ENCODE measurements at places on chromosomes 1 and 21.

DNA sequence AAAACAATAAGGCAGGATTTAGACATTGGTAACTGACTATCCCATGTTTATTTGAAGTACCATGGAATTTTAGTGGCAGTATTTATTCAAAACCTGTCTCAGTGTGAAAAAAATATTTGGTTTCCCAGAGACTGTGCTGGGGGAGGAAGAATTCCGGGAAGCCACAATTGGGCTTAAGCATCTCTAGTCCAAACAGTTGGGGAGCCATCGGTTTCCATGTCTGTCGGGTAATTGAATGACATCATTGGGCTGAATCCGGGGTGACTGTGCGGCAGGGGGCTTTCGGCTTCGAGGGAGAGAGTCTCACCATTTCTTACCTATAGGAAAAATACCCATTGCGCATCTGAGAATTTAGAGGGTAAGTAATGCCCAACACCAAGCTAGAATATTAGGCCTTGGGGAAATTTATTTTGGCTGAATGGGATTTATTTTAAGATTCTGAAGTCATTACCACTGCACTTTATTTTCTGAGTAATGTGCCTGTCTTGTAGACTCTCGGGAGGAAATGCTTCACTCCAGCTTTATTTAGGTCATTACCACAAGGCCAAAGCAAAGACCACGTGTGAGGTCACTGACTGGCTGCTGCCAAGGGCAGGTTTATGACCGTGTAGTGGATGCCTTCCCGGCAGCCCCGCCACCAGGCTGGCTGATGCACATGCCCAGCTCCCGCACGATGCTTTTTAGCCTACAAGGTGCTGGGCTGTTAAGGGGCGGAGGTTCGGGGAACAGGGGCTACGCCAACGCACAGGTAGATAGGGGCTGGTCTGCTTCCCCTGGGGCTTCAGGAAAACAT is 23.1 kb upstream of the UMODL1 start:
- no peak for DNase-seq

- DNase-seq = no peak
Measured at GRCh38 chr21:16280686-16281091, 550.9 kb downstream of the USP25 start.

GRCh38 chr1:205597691-205598314 is 34.0 kb downstream of the ELK4 start:
- no peak for DNase-seq

DNA sequence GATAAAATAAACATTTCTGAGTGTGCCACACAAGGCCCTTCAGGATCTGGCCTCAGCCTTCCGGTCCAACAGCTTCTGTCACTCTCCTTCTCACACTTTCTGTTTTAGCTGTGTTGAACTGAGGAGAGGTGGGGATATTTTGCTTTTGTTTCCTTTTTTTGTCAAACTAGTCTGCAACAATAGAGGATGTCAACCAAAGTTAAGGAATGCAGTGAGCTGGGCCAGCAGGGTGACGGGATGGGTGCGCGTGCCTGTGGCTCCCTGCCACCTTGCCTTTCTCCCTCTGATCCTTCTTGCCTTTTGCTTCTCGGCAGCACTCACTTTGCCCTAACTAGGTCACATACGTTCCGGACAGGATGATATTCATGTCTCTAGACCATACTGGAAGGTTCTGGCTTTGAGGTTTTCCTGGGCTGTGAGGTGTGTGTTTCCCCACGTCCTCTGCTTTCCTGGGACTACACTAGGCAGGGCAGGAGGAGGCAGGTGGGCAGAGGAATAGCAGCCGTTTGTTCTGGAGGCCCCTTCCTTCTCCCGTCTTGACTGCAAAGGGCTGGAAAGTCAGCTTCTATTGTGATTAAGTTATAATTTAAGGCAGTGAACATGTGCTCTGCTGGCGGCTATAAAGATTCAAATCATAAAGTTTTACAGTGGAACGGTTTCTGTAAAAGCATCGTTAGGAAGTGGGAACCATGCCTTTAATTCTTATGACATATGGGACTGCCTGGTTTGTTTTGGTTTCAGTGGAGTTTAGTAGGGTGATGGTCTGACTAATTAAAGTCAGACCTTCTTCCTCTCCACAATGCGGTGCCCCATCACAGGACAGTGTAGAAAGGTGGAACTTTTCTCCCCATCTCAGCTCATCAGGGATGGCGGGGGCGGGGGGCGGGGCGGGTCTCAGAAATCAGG is 67.8 kb downstream of the RNF220 start:
- no peak for DNase-seq

GRCh38 chr1:159554261-159554660 is 18.5 kb upstream of the OR10J5 start:
- DNase-seq = no peak

GRCh38 chr1:23904748-23905357 is 8.3 kb downstream of the CNR2 start:
- no peak for DNase-seq

- no peak for DNase-seq
Measured at GRCh38 chr1:52056937-52057231, 789 bp downstream of the BTF3L4 start.

Data from SK-N-MC (cell line).